Activated effector memory CD4-positive, alpha-beta T cell treated with anti-CD3 and anti-CD28 coated beads, Interleukin-2, amount 50 U/mL, for 16 hours (primary cell): ENCODE measurements at places on chromosomes 1 and 21.

DNA sequence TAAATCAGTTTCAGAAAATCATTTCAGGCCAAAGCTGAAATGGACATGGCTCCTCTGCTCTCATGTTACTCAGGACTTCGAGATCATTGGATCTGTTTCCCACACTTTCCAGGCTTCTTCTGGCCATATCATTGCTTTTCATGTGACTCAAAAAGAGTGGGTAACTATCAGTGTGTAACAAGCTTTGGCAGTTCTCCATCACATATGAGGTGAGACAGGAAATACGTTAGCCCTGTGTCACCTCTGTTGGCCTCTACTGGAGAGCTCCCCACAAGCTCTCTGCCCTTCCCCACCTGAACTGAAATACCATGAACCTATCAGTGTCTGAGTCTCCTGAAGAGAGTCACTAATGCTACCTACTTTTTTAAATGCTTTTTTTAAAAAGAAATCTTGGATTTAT is 128.2 kb downstream of the LBR start:
- DNase-seq = no peak

- no peak for DNase-seq
These were observed 28.4 kb upstream of the TMEM52 start for GRCh38 chr1:1947493-1947892.

GRCh38 chr1:212188599-212189351 is 96.4 kb upstream of the PPP2R5A start:
- DNase-seq = no peak

- no peak for DNase-seq
These were observed 27.6 kb downstream of the ABCA4 start for GRCh38 chr1:94093396-94093795.

GRCh38 chr1:108575375-108575774 is 15.5 kb downstream of the EEIG2 start:
- no peak for DNase-seq

GRCh38 chr1:45155423-45155822 is 51.0 kb downstream of the ZSWIM5 start:
- DNase-seq = no peak

GRCh38 chr1:235595079-235595478 is 54.5 kb downstream of the GNG4 start:
- no peak for DNase-seq

- DNase-seq = no peak
These were observed 23.7 kb downstream of the PADI3 start for GRCh38 chr1:17272646-17273045.

GRCh38 chr1:167033646-167034045 is 44.6 kb downstream of the MAEL start:
- DNase-seq = no peak

DNA sequence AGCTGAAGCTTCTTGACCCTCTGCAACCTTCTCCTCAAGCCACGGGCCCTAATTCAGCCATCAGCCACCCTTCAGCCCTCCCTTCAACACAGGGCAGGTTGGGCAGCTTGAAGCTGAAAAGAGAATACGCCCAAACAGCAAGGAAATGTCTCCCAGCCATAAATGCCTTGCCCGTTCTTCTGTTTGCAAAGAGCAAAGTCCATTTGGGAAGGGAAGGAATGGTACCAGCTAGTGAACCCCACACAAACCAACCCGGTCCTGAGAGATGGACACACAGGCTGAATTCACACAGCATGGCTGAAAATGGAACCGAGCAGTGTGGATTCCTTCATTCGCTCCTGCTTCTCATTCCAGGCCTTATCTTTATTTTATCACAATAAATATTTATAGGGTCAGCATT is 11.5 kb downstream of the PLEKHA6 start:
- DNase-seq = no peak

DNA sequence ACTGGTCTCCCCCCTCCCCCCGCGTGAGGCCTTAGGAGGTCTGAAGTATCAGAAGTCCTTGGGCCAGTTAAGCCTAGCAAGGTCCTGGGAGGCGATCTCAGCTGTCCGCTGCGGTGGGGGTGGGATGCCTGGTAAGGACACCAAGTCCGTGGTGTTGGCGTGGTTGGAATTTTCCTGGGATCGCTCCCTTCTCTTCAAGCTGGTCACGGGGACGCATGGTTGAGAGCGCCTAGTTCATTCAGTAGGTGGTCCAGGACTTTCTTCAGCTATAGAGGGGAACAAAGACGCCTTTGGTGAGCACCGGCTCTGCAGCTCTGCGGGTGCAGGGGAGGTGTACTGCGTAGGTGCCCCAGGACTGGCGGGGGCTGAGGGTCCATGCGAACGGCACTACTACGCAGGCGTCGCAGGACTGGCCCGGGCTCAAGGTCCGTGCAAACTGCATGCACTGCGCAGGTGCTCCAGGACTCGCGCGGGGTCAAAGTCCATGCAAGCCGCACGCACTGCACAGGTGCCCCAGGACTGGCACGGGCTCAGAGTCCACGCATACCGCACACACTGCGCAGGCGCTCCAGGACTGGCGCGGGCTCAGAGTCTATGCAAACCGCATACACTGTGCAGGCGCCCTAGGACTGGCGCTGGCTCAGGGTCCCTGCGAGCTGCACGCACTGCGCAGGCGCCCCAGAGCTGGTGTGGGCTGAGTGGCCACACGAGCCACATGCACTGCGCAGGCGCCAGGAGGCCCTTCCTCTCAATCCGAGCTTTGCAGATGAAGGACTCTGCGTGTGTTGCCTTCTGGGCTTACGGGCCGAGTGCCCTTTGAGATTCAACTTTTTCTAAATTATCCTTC is 36.6 kb upstream of the HMGN1 start:
- peak; percentile 84 for DNase-seq

DNA sequence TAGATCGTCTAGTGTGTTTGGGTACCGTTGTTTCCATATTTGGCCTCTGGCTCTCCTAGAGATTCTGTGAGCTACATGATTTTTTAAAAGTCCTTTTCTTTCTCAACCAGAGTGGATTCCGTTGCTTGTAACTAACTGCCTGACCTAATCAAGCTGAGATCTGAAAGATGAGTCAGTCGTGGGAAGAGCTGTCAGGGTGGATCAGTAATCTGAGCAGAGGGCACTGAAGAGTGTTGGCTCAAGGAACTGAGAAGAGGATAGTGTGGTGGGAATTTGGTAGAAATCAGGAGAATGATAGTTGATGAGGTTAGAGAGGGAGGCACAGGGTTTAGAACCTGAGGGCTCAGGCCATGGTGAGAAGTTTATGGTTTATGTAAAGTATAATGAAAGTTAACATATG is 52.2 kb downstream of the TRAF5 start:
- no peak for DNase-seq

GRCh38 chr1:239879321-239880170 is 212.1 kb upstream of the FMN2 start:
- no peak for DNase-seq

GRCh38 chr1:18422954-18423353 is 57.8 kb upstream of the KLHDC7A start:
- no peak for DNase-seq

DNA sequence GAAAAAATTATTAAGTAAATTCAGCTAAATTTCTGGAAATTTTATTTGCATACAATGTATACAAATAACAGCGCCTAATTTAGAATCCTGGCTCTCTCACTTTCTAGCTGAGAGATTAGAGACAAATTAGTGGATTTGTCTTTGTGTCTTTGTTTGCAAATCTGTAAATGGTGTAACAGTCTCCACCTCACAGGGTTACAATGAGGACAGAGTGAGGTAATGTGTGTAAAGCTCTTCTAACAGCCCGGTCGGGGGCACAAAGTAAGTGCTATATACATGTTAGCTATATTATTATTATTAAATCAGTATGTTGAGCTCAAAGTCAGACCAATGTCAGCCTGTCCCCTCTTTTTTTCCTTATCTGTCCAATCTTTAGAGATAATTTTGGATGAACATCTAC is 5.0 kb upstream of the ADAMTSL4 start:
- no peak for DNase-seq

DNA sequence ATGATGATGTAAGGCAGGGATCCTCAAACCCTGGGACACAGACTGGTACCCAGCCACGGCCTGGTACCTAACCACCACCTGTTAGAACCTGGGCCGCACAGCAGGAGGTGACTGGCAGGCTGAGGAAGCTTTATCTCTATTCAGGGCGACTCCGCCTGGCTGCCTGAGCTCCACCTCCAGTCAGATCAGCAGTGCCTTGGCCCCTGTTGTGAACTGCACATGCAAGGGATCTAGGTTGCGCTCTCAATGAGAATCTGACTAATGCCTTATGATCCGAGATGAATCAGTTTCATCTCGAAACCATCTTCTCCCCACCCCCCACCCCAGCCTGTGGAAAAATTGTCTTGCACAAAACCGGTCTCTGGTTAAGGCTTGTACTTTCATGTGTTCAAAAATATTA is 4.2 kb downstream of the RNPC3 start:
- peak; percentile 85 for DNase-seq

DNA sequence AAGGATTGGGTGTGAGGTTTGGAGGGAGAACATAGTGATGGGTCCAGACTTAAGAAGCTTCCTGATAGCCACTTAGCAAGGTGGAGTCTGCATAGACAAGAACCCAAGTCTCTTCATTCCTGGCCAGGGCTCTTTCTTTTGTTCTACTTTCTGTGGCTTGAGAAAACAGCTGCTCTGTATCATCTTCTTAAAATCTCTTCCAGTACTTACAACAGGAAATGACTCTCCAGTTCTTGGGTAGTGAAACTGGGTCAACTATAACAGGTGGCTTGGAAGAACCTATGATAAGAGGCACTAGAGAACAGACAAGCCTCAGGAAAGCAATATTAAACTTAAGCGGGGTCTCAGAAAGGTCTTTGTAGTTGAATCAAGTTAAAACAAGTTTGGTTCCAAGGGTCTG is 148.1 kb upstream of the USP24 start:
- no peak for DNase-seq

DNA sequence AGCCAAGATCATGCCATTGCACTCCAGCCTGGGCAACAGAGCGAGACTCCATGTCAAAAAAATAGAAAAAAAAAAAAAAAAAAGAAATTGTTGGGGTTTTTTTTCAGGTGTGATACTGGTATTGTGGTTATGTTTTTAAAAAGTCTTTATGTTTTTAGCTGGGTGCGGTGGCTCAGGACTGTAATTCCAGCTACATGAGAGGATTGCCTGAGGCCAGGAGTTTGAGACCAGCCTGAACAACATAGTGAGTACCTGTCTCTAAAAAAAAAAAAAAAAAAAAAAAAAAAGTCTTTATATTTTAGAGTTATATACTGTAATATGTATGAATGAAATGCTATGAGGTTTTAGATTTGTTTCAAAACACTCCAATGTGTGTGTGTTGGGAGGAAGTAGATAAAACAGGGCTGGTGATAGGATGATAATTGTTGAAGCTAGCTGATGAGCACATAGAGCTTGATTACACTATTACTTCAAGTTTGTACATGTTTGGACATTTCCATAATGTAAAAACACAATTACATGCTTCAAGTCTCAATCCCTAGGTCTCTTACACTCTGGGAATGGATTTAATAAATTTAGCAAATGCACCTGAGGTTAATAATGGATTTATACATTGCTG is 30.2 kb upstream of the ATP5PO start:
- no peak for DNase-seq

- DNase-seq = no peak
These were observed 230.1 kb upstream of the RAB4A start for GRCh38 chr1:229040630-229041358.

- DNase-seq = peak; percentile 85
These were observed 2.6 kb upstream of the CC2D1B start for GRCh38 chr1:52368383-52369172.

GRCh38 chr1:99282536-99282935 is 18.2 kb downstream of the PLPPR4 start:
- DNase-seq = no peak

DNA sequence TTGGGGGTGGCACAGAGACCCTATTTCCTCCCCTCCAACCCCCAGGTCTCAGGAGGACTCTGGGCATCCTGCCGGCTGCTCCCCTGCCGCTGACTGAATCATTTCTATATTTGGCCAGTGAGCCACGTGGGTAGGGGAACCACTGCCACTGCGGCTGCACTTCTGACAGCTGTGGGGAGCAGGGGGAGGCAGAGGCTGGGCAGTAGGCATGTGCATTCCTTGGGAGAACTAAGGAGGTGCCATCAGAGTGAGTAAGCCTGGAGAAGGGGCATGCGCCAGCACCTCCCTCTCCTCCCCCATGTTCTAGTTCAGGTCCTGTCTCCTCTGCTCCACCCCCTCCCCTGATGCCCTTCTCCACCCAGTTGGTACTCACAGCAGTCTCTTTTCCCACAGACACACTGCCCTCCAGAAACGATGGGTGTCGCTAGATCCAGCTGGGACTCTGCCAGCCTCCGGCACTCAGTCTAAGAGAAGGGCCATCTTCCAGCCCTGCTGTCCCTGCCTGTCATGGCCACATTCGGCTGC is 12.0 kb downstream of the PPFIA4 start:
- peak; percentile 17 for DNase-seq

DNA sequence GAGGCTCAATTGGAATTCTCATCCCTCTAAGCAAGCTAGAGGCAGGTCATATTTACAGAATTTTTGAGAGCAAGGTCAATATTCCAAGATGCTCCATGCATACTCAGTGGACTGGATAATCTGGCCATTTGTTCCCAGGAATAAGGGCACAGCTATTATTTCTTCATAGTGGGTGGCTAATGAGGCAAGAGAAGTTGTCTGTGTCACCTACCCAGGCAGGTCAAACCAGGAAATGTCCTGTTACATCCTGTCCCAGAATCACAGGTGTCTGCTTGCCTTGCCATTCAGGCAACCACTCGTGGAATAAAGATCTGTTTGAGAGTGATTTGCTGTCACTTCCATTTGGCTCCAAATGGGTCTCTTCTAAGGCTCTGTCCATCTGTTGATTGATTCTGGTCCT is 85.2 kb upstream of the ZP4 start:
- DNase-seq = no peak

DNA sequence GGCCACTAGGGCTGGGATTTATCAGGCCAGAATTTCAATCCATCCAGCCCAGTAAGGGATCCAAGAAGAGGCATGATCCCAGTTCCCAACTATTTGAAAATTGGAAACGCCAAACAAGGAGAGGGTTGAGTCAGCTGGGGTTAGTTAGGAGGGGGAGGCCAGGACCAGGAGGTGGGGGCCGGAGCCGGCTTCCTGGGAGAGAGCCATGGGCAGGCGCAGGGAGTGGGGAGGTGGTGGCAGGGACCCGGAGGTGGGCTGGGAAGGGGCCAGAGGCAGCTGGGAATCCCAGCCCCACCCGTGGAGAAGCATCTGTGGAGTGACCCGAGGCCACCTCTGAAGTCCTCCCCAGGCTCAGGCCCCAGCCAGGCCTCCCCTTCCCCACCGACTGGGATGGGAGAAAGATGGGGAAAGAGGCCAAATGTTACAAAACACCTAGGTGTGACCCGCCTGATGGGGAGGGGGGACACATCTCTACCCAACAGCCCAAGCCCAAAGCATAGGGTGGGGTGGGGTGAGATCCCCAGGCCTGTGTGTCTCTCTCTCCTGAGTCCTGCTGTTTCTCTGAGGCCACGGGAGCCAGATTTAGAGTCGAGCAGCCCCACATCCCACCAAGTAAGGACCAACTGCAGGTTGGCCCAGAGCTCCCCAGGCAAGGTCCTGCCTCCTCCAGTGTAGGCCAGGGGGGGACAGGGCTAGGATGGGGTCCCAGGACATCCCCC is 10.1 kb downstream of the HSPG2 start:
- DNase-seq = no peak
